Lower lobe of right lung (tissue), 2 donors: ENCODE measurements at places on chromosomes 16 and 17.
A peak's percentile ranks its signal among the peaks of the same experiment; 100 is the strongest.

DNA sequence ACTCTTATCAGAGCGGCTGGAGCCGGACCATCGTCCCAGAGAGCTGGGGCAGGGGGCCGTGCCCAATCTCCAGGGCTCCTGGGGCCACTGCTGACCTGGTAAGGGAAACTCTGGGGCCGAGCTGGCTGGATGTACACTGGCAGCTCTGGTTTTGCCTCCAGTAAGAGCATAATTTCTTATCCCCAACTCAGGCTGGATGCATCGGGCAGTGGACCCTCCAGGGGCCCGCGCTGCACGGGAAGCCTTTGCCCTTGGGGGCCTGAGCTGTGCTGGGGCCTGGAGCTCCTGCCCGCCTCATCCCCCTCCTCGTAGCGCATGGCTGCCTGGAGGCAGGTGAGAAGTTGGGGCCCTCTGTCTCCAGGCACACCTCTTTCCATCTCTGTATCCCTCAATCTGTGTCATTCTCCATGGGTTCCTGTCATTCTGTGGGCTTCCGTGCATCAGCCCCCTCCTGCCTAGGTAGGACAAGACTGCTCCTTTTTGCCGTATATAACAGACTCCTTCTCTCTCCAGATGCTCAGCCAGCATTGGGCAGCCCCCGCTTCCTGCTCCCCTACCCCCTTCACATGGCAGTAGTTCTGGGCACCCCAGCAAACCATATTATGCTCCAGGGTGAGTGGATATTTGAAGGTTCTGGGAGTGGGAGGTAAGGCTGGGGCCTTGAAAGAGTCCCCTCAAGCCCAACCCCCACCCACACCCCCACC is 9.4 kb upstream of the TMEM88 start:
- peak; percentile 44 for DNase-seq

GRCh38 chr17:48139944-48140343 is 32.4 kb downstream of the SNX11 start:
- no peak for DNase-seq

GRCh38 chr17:27635275-27635823 is 4.4 kb downstream of the LGALS9 start:
- DNase-seq, result no peak

- no peak for DNase-seq
Measured at GRCh38 chr17:77535892-77536291, 395.1 kb downstream of the SEC14L1 start.

- no peak for DNase-seq
Measured at GRCh38 chr16:19431636-19432340, 14.1 kb downstream of the TMC5 start.

DNA sequence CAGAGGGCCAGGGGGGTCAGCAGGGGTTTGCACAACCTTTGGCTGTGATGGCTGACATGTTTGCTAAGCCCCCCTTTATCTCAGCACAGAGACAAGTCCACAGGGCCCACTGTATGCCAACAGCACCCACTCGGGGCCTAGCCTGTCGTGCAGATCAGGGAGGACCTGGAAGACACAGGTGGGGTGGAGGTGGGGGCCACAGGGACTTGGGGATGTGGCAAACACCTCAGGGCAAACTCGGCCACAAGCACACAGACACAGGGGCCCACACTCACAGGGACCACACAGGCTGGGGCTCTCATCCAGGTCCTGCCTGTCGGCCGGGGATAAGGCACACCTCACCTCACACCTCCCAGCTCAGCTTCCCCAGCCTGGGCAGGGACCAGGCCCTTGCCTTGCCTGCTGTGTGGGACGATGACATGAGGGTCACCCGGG is 87.9 kb downstream of the C16orf78 start:
- DNase-seq, result peak; percentile 16
